ENCODE measurements at places on chromosomes 13 and 19. TPM values are rescaled to one million over a fixed set of nuclear protein-coding genes. Genes with fewer than 3 reads are reported as not detected.

INSL3 gene
- not detected for total RNA-seq

ZGLP1 gene
- total RNA-seq = 0.38 TPM

ZNF285 gene
- 2.6 TPM for total RNA-seq

MRPL54 gene
- 50.1 TPM for total RNA-seq

FAM124A gene
- 7.2 TPM for total RNA-seq

NEK5 gene
- total RNA-seq = under 0.01 TPM

C19orf38 gene
- 0.38 TPM for total RNA-seq

TMEM255B gene
- 36.1 TPM for total RNA-seq

POSTN gene
- total RNA-seq = 29.3 TPM

DENND1C gene
- total RNA-seq = not detected

MCEMP1 gene
- not detected for total RNA-seq
